ENCODE measurements at places on chromosomes 7 and 10.
A peak's percentile ranks its signal among the peaks of the same experiment; 100 is the strongest.

- DNase-seq = no peak
These were observed 369 bp upstream of the SCIN start for GRCh38 chr7:12570168-12570533.

GRCh38 chr10:62635127-62635526, 169.4 kb upstream of the ADO start:
- no peak for DNase-seq

DNA sequence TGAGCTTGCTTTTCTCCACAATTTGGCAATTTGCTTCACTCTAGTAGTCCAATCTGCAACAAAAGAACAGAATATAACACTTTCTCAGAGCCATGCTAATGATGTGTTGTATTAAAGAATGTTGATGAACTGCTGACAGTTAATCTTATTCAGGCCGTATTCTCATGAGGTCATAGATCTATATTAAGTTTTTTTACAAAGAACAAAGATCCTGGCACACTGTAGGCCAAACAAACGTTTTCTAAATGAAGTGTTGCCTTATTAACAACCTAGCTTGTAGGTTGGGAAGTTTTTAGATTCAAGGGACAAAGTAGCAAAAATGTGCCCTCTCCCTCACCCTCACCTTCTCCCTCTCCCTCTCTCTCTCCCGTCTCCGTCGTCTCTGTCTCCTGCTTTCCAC, 6.8 kb downstream of the HILPDA start:
- no peak for DNase-seq

GRCh38 chr10:995559-995926, 7.3 kb downstream of the GTPBP4 start:
- no peak for DNase-seq

DNA sequence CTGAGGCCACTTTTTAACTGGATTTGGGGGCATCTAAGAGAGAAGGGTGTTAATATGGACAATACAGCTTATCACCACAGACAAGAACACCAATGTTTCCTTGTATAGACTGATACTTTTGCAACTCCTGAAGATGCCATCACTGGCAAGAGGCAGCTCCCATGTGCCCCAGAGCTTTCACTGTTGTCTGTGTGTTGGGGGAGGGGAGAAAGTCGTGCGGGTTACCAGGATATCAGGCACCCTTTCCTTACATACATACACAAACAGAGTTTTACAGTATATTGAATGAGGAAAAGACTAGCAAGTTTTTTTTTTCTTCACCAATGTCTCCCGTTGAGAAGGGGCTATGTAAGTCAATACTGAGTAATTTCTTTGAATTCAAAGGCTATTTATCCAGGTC, 4.1 kb upstream of the DLX6 start:
- DNase-seq = no peak

DNA sequence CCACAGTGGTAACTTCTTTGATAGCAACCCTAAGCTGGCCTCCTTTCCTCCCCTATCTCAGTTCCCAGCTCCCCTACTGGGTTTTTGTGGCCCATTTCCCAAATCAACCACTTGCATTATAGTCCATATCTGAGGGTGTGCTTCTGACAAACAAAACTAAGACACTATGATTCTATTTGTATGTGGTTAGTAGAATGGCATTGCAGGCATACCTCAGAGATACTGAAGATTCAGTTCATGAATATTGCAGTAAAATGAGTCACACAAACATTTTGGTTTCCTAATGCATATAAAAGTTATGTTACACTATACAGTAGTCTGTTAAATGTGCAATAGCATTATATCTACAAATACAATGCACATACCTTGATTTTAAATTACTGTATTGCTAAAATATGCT, 15.4 kb upstream of the TMEM243 start:
- no peak for DNase-seq

- DNase-seq = no peak
These were observed 356.6 kb upstream of the ZMIZ1 start for GRCh38 chr10:78712147-78712546.

- DNase-seq = no peak
These were observed at the start of gene AZGP1 for GRCh38 chr7:99975782-99976521. AZGP1 (minus strand) TSS chr7:99976031; CDS start chr7:99976020, 11 bp downstream.

DNA sequence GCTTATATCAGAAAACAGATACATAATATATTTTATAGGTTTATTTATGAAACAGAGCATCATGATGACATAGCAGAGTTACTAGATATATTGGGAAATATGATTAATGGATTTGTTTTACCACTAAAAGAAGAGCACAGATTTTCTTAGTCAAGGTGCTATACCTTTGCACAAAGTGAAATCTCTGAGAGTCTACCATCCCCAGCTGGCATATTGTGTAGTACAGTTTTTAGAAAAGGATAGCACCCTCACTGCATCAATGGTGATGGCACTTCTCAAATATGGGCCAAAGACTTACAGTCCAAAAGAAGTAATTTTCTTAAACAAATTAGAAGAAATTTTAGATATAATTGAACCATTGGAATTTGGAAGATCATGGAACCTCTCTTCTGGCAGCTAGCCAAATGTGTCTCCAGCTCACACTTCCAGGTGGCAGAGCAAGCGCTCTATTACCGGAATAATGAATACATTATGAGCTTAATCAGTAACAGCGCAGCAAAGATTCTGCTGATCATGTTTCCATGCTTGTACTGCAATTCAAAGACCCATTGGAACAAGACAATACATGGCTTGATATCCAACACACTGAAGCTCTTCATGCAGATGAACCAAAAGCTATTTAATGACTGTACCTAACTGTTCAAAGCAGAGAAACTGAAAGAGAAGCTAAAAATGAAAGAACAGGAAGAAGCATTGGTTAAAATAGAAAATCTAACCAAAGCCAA, 21.9 kb upstream of the CREB3L2 start:
- DNase-seq = no peak

GRCh38 chr10:58189269-58189668, 78.4 kb downstream of the IPMK start:
- no peak for DNase-seq

- no peak for DNase-seq
These were observed 248.2 kb upstream of the PPP2R2D start for GRCh38 chr10:131652438-131653139.

GRCh38 chr7:70719125-70719524, 412.8 kb upstream of the GALNT17 start:
- DNase-seq = no peak

- DNase-seq = peak; percentile 4
These were observed 37.7 kb downstream of the CAMK2B start for GRCh38 chr7:44287488-44288380.

DNA sequence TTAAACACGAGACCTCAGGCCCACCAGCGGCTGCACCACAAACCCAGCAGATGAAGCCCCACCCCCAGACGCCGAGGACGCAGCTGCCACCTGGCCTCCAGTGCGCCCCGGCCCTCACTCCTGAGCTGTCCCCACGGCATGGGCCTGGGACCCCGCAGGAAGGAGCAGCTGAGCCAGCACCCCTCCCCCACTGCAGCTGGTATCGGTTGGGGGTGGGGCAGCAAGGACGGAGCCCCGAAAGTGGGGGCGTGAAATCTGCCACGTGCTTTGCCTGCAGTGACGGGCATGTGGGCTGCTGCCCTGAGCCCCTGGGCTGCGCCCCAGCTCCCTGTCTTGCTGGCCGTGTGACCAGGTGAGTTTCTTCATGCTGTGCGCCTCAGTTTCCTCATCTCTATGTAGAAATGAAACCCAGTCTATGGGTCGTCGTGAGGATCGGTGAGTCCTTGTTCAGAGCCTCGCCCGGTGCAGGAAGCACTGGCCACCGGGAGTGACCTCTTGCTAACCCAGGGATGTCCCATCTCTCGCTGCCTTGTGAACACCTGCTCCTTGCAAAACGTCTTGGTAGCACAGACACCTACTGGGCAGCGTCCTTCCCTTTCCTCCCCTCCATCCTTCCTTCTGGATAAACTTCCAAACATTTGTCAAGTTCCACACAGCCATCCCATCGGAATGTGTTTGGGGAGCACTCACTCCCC, 32.0 kb downstream of the CFAP46 start:
- DNase-seq = no peak

GRCh38 chr10:129707406-129708388, 240.7 kb downstream of the MGMT start:
- DNase-seq = no peak

GRCh38 chr7:80764132-80764531, 125.7 kb downstream of the CD36 start:
- no peak for DNase-seq

DNA sequence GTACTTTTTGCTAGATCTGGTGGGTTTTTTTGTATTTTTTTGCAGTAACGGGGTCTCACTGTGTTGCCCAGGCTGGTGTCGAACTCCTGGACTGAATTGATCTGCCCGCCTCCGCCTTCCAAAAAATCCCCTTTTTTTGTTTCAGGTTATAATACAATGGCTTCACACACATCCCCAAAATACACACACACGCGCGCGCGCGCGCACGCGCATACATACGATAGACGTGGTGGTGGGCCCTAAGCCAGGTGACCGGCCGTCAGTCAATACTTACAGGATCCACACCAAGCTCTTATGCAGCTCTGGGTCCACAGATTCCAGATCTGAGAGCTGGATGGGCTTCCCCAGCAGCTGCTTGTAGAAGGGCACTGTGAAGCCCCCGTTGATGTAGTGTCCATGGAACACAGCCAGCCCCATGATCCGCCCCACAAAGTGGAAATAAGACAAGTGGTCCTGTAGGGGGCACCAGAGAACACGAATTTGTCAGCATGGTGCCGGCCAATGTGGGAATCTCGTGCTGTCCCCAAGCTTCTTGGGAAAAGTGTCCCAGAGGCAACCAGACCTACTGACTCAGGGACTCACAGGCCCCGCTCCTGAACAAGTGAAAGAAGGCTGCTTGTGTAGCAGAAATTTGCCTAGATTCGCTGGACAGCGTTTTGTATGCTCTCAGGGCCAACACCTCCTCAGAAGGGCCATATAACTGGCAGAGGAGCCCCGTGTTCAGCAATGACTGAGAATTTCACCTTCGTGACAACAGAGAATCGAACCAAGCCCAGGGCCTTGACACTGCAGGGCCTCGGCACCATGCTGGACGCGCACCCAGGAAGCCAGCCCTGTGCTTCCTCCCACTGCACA, 103.6 kb downstream of the SMURF1 start:
- DNase-seq = peak; percentile 92

DNA sequence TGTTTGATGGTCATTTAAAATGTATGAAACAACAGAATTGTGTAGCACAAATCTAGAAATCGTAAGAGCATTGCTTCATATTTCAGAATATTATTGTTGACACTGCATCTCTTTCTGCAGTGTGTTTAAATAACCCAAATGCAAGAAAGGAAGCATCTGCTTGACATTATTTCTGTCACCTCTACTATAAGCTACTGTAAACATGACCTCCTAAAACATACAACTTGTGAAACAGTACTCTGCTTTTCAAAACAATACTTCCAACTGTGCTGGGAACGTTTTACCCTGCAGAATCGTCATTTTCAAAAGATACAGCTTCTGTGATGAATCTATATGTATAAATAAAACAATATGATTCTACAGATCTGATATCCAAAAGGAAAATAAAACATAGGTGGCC, 82.0 kb downstream of the RNF133 start:
- DNase-seq = no peak

GRCh38 chr10:79137826-79138225, 69.1 kb downstream of the ZMIZ1 start:
- no peak for DNase-seq

DNA sequence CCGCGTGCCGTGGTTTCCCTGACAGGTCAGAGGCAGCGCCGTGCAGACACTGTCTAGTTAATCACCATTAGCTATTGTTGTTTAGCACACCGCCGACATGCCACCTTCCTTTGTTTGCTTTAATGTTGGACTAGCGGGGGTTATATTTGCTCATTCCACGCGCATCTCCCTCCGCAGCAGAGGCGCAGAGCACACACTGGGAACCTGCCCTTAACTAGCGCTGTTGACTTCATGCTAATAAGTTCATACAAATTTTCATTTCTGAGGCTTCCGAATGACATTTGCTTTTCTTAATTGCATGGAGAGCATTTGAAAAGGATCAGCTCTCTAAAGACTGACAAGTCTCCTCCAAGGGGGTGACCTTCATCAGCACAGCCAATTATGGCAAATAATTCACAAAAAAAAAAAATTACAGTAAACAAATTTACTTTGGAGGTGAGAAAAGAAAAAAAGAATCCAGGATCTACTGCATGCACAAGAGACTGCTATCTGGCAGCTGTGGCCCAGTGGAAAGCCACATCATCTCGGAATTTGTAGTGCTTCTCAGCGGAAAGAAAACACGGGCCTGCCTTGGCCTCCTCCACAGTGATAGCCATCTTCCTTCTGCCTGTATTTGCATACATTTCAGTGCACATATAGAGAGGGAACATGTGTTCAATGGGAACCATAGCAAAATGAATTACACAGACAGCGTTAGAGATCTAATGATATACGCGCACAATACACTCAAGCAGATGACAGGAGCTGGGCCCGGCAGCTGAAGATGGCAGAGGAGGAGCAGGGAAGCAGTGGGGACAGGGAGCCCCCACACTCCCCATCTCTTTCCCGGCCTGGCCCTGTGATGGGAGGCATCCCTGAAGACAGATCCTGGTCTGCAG, 94.2 kb downstream of the EBF3 start:
- no peak for DNase-seq

DNA sequence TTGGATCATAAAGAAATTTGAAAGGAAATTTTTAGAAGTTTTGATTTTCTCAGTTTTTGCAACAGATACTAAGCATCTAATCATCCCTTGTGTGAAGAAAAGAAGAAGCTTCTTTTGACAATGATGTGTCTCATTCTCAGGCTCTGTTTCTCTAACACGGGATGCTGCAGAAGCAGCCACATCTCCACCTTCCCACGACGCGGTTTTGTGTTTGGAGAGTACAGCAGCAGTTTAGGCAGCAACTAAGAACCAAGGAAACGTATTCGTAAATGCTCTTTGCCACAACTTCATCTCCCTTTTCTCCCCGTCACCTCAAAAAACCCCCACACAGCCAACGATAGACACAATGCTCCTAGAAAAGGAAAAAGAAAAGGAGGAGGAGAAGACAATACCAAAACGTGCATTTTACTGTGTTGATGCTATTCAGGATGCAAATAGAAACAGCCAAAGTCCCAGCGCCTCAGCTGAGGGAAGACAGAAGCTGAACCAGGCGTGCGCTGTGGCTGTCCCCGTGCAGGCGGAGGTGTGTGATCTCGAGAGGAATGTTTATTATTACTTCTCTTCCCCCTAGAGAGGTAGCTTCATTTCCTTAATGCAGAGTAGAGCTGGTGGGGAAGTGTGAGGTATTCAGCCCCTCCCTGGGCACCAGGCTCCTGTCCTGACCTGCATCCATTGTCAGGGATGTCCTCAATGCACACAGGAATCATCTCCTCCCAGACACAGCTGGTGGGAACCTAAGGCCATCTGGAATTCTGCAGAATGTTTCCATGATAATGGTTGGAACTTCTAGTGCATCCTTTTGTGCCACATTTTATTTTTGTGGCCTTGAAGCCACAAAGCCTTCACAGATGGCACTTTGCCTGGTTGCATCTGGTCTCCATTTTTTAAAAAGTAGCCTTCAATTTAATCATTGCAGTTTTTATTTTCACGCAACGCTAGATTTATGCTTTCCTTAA, 174.6 kb upstream of the KLF6 start:
- DNase-seq = no peak
